ENCODE measurements at places on chromosomes 5 and 9.

DNA sequence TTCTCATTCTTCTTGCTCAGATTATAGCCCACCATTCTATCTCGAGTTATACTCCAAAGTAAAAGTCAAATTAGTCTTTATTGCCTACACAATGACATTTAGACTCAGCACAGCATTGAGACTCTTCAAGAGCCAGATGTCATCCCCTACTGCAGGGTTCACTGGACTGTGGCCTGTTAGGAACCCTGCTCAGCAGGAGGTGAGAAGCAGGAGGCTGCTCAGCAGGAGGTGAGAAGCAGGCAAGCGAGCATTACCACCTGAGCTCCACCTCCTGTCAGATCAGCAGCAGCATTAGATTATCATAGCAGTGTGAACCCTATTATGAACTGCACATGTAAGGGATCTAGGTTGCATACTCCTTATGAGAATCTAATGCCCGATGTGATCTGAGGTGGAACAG is 12.7 kb upstream of the LIFR start:
- no peak for DNase-seq

- DNase-seq = no peak
Observed at GRCh38 chr5:130289132-130290088, 385.1 kb downstream of the CHSY3 start.

- DNase-seq = no peak
Observed at GRCh38 chr9:94232428-94232827, 26.7 kb upstream of the ZNF169 start.

DNA sequence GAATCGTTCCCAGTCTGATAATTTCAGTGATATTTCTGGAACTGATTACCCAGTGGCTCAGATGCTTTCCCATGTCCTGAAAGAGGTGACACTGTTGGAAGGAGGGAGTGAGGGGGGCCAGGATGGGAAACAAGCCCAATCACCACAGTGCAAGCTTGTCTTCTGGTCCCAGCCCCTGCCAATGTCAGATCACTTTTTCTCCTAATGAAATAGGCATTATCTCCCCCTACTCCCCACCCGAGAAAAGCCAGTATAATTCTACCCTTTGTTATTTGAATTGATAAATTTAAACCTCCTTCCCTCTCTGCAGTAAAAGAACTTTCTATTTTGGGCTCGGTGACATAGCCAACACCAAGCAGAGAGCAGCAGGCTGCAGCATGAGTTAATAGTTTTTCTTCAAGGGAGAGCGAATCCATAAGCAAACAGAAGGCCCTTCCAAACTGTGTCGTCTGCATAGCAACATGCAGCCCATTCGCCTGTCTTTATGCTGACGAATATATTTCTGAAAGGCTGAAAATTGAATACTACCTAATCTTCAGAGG is 14.6 kb upstream of the PPP2CA start:
- DNase-seq = no peak

DNA sequence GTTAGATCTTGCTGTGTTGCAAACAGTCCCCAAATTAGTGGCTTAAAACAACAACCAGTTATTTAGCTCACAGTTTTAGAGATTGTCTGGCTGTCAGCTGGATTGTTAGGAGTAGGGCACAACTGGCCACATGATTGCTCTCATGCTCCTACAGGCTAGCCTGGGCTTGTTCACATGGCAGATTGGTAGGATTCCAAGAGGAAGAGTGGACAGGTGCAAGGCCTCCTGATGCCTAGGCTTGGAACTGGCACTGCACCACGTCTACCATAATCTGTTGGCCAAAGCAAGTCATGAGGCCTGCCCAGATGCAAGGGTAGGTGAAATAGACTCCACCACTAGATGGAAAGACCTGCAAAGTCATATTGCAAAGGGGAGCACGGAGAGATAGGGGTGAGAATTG is 76.4 kb downstream of the ACER2 start:
- no peak for DNase-seq

- DNase-seq = no peak
Observed at GRCh38 chr9:14309403-14309802, 4.5 kb downstream of the NFIB start.

DNA sequence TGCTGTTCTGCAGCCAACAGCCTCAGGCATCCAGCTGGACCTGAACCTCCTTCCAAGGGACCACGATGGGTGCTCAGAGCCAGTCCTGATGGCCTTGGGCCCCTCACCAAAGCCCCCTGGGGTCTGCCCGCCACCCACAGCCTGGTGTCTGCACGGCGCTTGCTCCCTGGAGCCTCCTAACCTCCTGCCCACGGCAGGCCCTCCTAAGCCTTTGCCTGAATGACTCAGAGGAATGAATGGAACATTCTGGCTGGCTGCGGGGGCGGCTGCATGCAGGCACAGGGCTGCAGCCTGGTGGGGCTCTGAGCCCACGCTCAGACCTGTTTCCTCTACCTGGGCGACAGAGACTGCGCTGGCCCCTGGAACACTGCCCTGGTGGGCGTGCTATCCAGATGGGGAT is 6.9 kb downstream of the SOHLH1 start:
- DNase-seq = peak; percentile 29

- no peak for DNase-seq
Observed at GRCh38 chr9:10032166-10032565, 580.6 kb downstream of the PTPRD start.

DNA sequence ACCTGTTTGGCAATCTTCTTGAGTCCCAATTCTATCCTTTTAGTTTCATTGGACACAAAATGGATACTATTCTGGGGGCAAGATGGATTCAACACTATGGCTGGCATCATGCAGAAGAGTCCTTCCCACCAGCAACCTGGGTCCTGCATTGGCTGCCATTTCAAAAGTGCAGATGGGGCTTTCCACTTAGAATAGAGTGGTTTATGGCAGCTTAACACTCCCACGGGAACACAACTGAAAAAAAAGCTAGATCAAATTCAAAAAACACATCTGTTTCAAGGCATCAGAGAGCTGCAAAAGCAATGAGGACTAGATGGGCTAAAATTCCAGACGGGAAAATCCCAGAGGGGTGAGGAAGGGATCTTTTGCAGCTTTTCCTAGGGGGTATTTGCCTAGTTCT is 11.2 kb upstream of the HMHB1 start:
- DNase-seq = no peak

DNA sequence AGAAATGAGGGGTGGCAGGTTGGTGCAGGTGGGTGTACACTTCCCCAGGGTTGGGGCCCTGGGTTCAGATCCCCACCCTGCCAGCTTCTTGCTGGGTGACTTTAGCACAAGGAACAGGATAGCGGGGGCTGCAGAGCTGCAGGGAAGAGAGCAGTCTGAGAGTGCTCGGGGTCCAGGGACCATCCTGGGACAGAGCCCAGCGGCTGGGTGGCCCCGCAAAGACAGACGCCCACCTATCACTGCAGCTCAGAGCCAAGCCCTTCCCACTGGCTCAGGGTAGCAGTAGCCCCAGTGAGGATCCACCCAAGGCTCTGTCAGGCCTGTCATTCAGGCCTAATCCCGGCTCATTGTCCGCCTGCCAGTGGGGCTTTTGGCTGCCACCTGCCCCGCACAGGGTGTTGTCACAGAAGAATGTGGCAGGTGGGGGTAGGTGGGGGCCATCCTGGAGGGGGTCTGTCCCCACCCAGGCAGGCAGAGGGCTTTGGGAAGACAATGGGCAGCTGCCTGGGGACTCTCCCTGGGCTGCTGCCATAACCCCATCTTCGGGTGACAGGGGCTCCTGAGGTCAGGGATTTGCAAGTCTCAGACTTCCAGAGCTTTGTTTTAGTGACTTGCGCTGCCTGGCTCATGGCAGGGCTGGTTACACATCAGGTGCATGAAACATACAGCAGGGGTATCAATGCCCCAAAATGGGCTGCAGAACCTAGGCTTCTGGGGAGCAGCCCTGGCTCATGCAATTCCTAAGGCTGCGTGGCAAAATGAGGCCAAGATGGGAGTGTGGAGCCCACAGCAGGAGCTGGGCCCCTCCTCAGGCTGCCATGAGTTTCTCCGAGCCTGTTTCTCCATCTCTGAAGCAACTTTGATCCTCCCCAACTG is 52.1 kb downstream of the BARX1 start:
- DNase-seq = no peak

GRCh38 chr5:177595991-177596774 is 3.7 kb upstream of the B4GALT7 start:
- no peak for DNase-seq

- no peak for DNase-seq
Observed at GRCh38 chr5:78554670-78555069, 93.9 kb downstream of the LHFPL2 start.

DNA sequence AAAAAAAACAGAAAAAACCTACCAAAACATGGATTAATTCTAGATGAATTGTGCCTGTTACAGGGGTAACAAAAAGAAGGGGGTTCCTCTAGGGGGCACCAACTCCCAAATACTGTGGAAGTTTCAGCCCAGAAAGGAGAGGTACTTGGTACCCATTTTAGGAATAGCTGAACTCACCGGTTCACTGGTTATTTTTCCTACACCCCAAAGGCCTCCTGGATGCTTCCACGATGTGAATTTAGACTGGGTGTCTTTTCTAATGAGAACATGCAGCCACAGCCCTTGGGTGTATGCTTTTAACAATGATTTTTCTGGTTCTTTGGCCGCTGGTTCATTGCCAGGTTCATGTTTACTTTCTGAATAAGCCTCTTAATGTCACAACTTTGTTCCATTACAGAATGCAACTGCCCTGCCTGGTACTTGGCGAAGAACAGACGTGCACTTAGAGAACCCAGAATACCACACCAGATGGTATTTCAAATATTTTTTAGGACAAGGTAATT is 46.7 kb downstream of the GARNL3 start:
- peak; percentile 15 for DNase-seq

GRCh38 chr5:165188556-165189175 is 1683.2 kb downstream of the MAT2B start:
- no peak for DNase-seq

DNA sequence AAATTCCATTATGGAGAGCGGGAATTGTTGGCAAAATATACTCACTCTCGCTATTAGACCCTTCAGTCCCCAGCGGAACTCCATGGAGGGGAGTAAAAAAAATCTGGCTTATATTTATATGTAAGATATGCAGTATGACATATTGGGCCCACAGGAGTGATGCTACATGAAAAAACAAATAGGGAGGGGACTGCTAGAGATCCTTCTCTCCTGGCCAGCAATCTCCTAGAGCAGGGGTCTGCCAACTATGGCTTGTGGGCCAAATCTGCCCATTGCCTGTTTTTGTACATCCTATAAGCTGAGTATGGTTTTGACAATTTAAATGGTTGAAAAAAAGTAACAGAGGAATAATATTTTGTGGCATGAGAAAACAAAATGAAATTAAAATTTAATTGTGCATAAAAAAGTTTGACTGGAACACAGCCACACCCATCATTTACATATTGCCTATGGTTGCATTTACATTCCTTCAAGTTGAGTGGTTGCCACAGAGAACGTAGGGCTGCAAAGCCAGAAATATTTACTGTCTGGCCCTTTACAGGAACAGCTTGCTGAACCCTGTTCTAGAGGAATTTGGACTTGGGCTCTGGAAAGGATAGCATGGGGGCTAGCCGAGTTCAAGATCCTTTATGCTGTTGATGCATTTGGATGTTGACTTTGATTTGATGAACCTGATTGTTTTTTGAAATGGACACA is 197.3 kb upstream of the CLINT1 start:
- DNase-seq = no peak

- DNase-seq = no peak
Observed at GRCh38 chr9:91060520-91061343, 259.1 kb downstream of the SYK start.

- DNase-seq = no peak
Observed at GRCh38 chr9:29976981-29977380, 2403.7 kb upstream of the C9orf72 start.

DNA sequence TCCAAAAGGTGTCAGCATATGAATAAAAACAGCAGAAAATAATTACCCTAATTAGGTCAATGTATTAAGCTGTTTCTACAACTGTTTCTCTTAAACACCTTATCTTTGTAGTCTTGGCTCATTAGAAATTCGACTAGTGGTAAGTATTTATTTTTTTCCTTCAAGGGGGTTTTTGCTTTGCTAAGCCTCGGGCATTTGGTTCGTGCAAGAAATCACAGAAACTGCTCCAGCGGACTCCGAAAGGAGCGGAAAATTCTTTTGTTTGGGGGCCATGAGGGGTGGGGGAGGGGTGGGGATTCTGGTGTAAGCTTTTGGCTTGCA is 757 bp downstream of the ZBED3 start:
- no peak for DNase-seq

GRCh38 chr5:135916638-135917263 is 21.1 kb upstream of the IL9 start:
- DNase-seq = no peak

DNA sequence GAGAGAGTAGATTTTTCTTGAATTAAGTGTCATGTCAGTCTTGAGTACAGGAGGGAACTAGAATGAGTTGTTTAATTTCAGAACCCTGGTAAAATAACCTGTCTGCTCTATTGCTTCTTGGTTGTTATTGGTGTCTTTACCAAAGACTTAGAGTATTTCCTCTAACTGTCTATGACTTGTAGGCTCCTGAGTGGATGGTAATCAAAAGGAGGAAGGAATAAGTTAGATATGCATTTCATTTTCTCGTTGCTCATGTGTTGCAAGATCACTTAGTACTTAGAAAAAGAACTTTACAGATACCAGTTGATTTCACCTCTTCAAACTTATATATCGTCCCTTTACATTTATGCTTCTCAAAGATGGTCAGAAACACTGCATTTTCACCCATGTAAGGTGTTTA is 31.1 kb downstream of the UHRF2 start:
- no peak for DNase-seq

DNA sequence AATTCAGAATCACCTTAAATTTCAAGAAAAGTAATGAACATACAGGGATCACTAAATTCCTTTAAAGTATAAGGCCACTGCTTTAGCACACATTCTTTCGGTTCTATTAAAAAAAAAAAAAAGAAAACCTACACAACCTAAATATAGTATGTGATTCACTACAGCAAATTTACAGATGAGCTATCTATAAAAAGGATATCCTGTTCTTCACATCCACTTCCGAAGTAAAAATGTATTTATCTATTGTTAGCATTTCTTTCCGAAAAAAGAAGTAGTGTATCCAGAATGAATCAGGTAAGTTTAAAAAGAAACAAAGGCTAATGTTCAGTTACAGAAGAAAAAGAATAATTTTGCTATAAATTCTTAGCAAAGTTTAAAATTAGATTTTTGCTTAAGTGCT is 70.2 kb downstream of the ECPAS start:
- no peak for DNase-seq

DNA sequence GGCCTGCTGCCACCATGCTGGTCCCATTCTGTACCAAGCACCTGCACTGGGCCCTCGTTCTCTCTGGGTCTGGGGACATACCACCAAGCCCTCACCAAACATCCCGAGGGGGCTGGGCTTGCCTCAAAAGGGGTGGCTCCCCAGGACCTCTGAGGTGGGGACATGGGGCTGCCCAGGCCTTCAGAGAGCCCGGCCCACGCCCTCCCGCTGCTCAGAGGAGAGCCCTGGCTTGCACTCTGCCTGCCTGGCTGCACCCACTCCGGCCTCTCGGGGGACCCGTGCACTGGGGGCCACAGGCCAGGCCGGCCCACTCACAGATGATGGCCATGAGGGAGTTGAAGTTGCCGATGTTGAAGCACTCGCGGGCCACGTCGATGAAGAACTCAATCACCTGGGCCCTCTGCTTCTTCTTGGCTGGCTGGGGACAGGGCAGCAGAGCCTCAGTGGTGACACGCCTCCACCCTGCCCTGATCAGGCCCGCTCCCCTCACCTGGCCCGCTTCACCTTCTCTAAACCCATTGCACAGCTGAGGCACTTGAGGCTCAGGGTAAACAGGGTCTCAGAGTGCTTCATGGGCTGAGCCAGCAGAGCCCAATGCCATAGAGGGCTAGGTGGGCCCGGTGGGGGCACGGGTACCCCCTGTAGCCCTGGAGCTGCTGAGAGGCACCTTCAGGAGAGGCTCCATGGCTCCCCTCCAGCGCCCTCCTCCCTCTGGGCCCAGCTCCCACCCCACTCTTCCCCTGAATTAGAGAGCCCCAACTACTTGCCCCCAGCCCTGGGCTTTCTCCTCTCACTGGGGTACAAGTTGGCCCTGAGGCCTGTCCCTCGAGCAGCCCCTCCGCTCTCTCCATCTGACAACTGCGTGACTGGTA is 47.7 kb upstream of the RNF130 start:
- no peak for DNase-seq

Data from nephron progenitor cell (in vitro differentiated cells).